Left colon (tissue), 2 donors: ENCODE measurements at places on chromosomes 2 and 18. TPM values are rescaled to one million over a fixed set of nuclear protein-coding genes. Genes with fewer than 3 reads are reported as not detected.

The FER1L5 gene
- total RNA-seq: 0.08 TPM

The CYTIP gene
- 6.6 TPM for total RNA-seq

The TMEM37 gene
- 119 TPM for total RNA-seq

The RAD51AP2 gene
- not detected for total RNA-seq

The TGIF1 gene
- 50.9 TPM for total RNA-seq

DNA sequence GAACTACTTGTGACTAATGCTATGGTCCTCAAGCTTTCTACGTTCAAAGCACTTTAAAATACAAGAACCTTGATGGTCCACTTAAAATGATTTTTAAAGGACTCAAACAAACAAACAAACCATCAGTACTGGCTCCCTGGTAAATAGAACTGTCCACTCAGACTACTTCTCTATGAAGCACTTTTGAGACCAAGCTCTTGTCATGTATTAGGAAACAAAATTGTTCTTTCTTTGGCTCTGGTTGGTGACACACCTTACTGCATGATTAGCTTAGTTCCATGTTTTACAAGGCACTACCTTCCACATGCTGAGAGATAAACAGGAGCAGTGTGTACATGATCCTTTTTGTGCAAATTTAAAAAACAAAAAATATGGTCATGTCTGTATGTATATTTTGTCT is 19.7 kb downstream of the DARS1 start:
- no peak for DNase-seq

- no peak for DNase-seq
Measured at GRCh38 chr2:6336752-6337471, 528.8 kb downstream of the CMPK2 start.

GRCh38 chr2:237500681-237501424 is 13.8 kb downstream of the MLPH start:
- no peak for DNase-seq

- no peak for DNase-seq
Measured at GRCh38 chr2:216410550-216410949, 1.7 kb upstream of the SMARCAL1 start.

DNA sequence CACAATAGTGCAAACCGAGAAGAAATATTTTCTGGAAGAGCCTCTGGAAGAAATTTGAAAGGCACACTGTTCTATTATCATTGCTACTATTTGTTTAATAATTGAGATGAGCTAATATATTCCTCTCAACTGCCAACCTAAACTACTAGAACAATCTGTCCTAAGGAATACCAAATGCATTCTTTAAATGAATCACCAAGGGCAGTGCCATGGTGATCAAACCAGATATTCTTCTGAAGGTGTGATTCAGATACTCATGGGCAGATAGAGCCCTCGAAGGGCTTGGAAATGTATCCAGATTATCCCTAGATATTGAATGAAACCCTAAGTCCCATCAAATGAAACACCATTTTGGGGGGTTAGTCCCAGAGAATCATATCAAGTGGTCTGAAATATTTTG is 76.6 kb downstream of the FIGN start:
- DNase-seq: no peak

- DNase-seq: no peak
Measured at GRCh38 chr2:194289712-194290346, 1367.2 kb upstream of the SLC39A10 start.

DNA sequence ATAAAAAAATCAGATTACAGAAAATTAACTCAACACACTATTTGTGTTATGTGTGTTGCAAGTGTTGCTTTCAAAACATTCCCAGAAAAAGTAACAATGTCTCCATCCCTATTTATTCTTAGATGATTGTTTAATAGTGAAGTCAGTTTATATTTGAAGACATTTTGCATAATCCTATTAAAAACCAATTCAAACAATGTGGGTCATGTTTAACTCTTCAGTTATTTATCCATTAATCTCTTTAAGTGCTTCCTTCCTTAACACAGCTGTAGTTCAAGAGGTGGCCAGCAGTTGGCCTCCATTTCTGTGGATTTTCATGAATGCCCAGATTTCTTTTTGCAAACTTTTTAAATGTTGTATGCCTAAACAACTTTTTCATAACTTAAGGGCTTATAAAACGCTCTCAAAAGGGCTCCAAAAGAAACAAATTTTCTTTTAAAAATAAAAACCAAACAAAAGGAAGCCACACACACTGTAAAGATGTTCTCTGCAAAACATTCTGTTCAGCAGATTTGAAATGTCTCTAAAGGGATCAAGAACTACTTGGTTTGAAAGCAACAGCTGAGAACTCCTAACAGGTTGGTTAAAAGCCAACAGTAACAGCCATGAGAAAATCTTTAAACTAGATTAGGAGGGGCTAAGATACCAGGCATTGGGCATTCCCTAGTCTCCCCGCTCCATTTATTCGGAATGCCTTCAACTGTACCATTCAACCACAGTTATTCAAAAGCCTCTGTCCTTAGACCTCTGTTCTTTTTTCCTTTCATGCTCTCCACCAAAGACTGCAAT is 71.5 kb downstream of the THADA start:
- no peak for DNase-seq

GRCh38 chr2:127101756-127102477 is 5.0 kb downstream of the BIN1 start:
- peak; percentile 25 for DNase-seq

DNA sequence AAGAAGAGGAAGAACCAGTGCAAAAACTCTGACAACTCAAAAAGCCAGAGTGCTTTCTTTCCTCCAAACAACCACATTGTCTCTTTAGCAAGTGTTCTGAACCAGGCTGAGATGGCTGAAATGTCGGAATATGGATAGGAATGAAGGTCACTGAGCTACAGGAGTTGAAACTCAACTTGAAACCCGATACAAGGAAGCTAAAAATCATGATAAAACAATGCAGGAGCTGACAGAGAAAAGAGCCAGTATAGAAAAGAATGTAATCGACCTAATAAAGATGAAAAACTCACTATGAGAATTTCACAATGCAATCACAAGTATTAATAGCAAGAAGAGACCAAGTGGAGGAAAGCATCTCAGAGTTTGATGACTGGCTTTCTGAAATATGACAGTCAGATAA is 15.0 kb upstream of the EIF2AK3 start:
- no peak for DNase-seq

GRCh38 chr2:19863303-19864041 is 38.3 kb downstream of the TTC32 start:
- DNase-seq: peak; percentile 38

GRCh38 chr2:206056286-206056685 is 29.7 kb downstream of the INO80D start:
- DNase-seq: no peak
